ENCODE measurements at places on chromosomes 16 and 17.

DNA sequence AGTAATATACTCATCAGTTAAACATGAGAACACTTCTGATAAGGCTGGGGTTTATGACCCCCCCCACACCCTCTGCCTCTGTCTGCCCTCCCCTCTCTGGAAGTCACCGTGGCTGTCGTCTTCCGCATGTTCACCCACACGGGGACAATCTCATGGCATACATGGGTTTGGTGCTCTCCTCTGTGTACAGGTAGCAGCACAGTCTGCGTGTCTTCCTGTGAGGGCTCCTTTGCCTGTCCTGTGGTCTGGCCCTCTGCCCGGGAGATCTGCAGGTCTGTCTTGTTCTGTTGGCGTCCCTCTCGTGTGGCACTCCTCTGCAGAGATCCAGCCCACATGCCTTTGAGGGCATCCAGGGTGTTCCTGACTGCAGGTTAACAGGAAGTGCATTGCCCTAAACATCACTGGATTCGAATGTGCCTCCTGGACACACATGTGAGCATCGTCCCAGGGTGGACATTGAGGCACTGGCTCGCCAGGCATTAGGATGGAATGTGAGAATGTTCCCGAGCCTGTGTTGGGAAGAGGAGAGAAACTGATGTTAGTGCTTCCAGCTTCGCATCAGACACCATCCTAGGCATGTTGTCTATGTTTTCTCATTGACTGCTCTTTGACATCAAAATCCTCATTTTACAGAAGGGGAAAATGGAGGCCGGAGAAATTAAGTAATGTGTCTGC is 54.5 kb downstream of the NKD1 start:
- H3K36me3 ChIP-seq, result no peaks in the 10 kb centered on the region
- no peak overlapping the region for H3K4me3 ChIP-seq
- H3K27me3 ChIP-seq, result no peaks in the 10 kb centered on the region
- peak; percentile 36 for DNase-seq
- H3K27ac ChIP-seq, result no peak overlapping the region
- peaks cover 34% of the 10 kb centered on the region for H3K4me1 ChIP-seq

DNA sequence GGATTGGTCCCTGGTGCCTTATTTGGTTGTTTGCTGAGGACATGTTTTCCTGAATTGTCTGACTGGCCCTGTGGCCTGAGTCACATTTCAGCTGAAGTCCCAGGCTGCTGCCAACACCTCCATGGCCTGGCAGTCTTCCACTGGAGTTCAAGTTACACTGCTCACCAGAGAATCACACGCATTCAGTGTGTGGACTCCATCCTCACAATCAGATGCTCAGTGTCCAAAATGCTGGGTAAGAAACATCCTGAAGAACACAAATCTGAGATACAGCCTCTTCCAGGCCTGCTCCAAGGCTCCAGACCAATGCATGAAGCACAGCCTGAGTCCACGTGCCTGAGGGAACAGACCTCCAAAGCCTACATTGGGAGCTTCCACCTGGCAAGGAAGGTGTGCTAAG is 19.2 kb downstream of the CD300LB start:
- no peak for DNase-seq
- H3K27ac ChIP-seq, result peak overlapping the region; percentile 90
- peaks cover 15% of the 10 kb centered on the region for H3K36me3 ChIP-seq
- peaks cover 21% of the 10 kb centered on the region for H3K27me3 ChIP-seq

- no peak for DNase-seq
- H3K4me1 ChIP-seq, result no peaks in the 10 kb centered on the region
- H3K4me3 ChIP-seq, result no peak overlapping the region
- no peaks in the 10 kb centered on the region for H3K36me3 ChIP-seq
- H3K27me3 ChIP-seq, result peaks cover 14% of the 10 kb centered on the region
- no peak overlapping the region for H3K27ac ChIP-seq
Observed at GRCh38 chr16:27960619-27961295, 102.8 kb downstream of the GSG1L start.

DNA sequence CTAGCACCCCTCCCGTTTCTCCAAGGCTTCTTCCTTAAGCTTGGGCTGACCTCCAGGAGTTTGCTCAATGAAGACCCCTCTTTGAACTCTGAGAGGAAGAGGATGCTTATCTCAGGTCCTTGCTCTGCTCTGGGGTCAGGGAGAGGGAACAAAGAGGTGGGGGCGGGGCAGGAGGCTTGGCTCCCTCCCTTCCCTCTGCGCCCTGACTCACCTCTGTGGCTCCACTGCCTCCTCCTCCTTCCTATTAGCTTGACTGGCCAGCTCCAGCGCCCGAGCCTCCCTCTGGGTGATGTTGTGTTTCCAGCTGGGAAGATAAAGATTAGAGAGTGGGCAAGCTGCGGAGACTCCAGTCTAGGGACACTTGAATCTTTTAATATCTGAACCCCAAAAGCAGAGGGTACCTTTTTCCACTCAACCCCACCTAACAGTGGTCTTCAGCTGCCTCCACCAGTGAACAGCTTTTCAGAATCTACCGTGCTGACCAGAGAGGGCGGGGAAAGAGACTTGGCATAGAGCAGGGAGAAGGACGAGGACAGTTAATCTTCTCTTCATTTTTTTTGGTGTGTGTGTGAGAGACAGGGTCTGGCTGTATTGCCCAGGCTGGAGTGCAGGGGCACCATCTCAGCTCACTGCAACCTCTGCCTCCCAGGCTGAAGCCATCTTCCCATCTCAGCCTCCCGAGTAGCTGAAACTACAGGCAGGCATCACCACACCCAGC is 6.7 kb downstream of the GIP start:
- H3K4me1 ChIP-seq, result no peaks in the 10 kb centered on the region
- H3K36me3 ChIP-seq, result no peaks in the 10 kb centered on the region
- no peak overlapping the region for H3K4me3 ChIP-seq
- no peak for DNase-seq
- H3K27ac ChIP-seq, result no peak overlapping the region
- H3K27me3 ChIP-seq, result peaks cover 29% of the 10 kb centered on the region

- no peaks in the 10 kb centered on the region for H3K27me3 ChIP-seq
- no peak for DNase-seq
- H3K36me3 ChIP-seq, result no peaks in the 10 kb centered on the region
Observed at GRCh38 chr16:70483426-70483825, 29.0 kb downstream of the FCSK start.

- peaks cover 51% of the 10 kb centered on the region for H3K27me3 ChIP-seq
- no peak for DNase-seq
- H3K4me1 ChIP-seq, result peaks cover 6% of the 10 kb centered on the region
- no peak overlapping the region for H3K4me3 ChIP-seq
- no peak overlapping the region for H3K27ac ChIP-seq
Observed at GRCh38 chr16:66425651-66426050, 1.4 kb upstream of the BEAN1 start.

- no peak for DNase-seq
- H3K27ac ChIP-seq, result no peak overlapping the region
- H3K27me3 ChIP-seq, result no peaks in the 10 kb centered on the region
- H3K36me3 ChIP-seq, result peaks cover 6% of the 10 kb centered on the region
- H3K4me1 ChIP-seq, result no peaks in the 10 kb centered on the region
Observed at GRCh38 chr16:72552654-72553053, 380.7 kb upstream of the PMFBP1 start.

- no peaks in the 10 kb centered on the region for H3K27me3 ChIP-seq
- peak overlapping the region; percentile 89 for H3K27ac ChIP-seq
- peaks cover 8% of the 10 kb centered on the region for H3K36me3 ChIP-seq
- H3K4me1 ChIP-seq, result peaks cover 80% of the 10 kb centered on the region
- H3K4me3 ChIP-seq, result peak overlapping the region; percentile 77
Observed at GRCh38 chr16:23863511-23864422, 28.0 kb downstream of the PRKCB start.

DNA sequence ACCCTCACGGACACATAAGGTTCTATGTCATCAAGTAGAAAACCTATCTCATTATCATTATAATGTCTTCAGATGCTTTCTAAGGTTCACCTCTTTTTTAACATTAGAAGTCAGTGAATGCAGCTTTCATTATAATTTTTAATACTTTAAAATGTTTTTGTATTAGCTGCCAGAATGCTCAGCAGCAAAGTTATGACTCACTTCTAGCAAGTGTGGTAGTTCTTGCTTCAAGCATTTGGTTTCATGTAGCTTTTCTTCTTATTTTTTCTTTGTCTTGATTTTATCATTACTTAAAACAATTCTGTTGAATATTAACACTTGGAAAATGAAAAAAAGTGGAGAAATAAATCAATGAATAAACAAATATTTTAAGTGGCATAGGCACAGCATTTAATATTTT is 23.4 kb downstream of the LPCAT2 start:
- H3K4me1 ChIP-seq, result no peaks in the 10 kb centered on the region
- DNase-seq, result no peak
- H3K27ac ChIP-seq, result no peak overlapping the region
- H3K4me3 ChIP-seq, result no peak overlapping the region

DNA sequence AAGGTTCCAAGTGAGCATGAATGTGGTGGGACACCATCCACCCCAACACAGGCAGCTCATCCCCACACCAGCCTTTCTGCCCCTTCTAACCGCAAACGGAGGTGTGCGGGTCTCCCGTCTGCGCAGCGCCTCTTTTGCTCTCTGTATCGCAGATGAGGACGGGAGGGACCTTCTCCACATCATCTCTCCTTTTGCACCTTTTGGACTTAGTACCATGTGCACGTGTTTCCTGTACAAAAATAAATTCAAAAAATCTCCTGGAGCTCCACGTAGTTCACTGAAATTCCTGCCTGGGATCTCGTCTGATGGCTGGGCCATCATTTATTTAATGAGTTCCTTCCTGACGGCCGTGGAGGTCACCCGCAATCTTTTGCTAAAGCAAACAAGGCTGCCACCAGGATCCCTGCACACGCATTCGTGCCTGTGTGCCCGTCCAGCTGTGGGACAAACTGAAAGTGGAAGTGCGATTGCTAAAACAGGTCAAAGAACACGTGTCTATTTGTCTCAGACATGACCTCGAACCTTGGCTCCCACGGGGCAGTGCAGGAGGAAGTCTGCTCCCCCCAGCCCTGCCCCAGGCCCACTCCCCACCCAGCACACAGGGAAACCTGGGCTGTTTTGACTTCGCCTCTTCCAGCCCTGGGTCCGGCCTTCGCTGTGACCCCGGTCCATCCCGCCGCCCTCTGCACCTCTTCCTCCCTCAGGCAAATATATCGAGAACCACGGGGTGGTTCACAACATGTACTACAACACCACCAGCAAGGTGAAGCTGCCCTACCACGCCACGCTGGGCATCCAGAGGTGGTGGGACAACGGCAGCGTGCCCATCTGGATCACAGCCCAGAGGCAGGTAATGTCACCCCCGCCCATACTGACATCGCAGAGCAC is 2.3 kb downstream of the ENPP7 start:
- peak overlapping the region; percentile 62 for H3K4me3 ChIP-seq
- H3K27me3 ChIP-seq, result no peaks in the 10 kb centered on the region
- no peaks in the 10 kb centered on the region for H3K36me3 ChIP-seq
- H3K4me1 ChIP-seq, result peaks cover 12% of the 10 kb centered on the region

DNA sequence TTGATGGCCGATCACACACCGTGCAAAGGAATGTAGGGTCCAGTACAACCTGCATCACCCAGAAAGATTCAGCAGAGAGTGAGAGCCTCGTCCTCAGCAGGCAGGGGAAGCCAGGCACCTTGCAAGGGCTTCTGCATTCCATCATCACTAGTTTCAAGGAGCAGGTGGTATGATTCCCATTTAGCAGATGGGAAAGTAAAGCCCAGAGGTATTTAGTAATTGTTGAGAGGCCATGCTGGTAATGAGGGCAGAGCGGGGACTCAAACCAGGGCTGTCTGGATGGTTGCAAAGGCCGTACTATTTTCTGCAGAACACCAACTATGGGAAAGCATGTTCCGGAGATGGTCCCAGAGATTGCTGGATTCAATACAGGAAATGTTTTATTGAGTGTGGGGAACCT is 65.8 kb upstream of the MRTFB start:
- no peaks in the 10 kb centered on the region for H3K36me3 ChIP-seq
- H3K4me1 ChIP-seq, result peaks cover 6% of the 10 kb centered on the region
- H3K27me3 ChIP-seq, result peaks cover 25% of the 10 kb centered on the region

DNA sequence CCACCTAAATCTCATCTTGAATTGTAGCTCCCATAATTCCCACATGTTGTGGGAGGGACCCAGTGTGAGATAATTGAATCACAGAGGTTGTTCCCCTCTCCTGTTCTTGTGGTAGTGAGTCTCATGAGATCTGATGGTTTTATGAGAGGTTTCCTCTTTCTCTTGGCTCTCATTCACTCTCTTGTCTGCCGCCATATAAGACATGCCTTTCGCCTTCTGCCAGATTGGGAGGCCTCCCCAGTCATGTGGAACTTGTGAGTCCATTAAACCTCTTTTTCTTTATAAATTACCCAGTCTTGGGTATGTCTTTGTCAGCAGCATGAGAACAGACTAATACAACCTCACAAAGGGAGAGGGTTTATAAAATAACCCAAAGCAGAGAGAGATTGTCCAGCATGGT is 367.4 kb downstream of the SNX29 start:
- no peaks in the 10 kb centered on the region for H3K4me1 ChIP-seq
- H3K27ac ChIP-seq, result no peak overlapping the region
- no peak overlapping the region for H3K4me3 ChIP-seq
- H3K36me3 ChIP-seq, result no peaks in the 10 kb centered on the region

- H3K4me3 ChIP-seq, result no peak overlapping the region
- no peaks in the 10 kb centered on the region for H3K36me3 ChIP-seq
- H3K27ac ChIP-seq, result no peak overlapping the region
Observed at GRCh38 chr16:83717814-83718213, 90.0 kb upstream of the HSBP1 start.

DNA sequence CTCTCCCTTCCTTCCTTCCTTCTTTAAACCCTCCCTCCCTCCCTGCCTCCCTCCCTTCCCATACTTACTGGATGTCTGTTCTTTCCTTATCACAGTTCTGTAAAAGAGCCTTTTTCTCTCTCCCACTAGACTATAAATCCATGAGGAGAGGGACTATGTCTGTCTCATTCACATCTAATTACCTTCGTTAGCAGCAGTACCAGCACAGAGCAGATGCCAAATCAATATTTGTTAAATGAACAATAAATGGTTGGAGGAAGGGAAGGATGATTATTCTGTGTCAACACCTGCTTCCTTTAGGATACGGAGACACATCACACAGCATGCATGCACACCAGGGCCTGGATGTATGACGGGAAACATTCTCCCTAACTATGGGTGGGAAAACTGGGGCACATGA is 94.2 kb downstream of the DNAH3 start:
- H3K36me3 ChIP-seq, result no peaks in the 10 kb centered on the region
- no peak for DNase-seq
- no peak overlapping the region for H3K27ac ChIP-seq
- peaks cover 8% of the 10 kb centered on the region for H3K27me3 ChIP-seq
- H3K4me3 ChIP-seq, result no peak overlapping the region
- no peaks in the 10 kb centered on the region for H3K4me1 ChIP-seq

GRCh38 chr17:66964930-66965800 is 658 bp downstream of the CACNG4 start:
- H3K27me3 ChIP-seq, result peaks cover 58% of the 10 kb centered on the region
- peaks cover 5% of the 10 kb centered on the region for H3K4me1 ChIP-seq
- no peaks in the 10 kb centered on the region for H3K36me3 ChIP-seq
- peak overlapping the region; percentile 48 for H3K4me3 ChIP-seq

Data from activated CD8-positive, alpha-beta T cell treated with anti-CD3 and anti-CD28 coated beads for 36 hours (primary cell).